Peyer's patch (tissue), 4 donors: ENCODE measurements at places on chromosomes 7 and 10.

GRCh38 chr10:7423521-7423920 is 12.7 kb upstream of the SFMBT2 start:
- no peak for DNase-seq

- DNase-seq = no peak
These were observed 196.4 kb downstream of the SDHAF3 start for GRCh38 chr7:97313900-97314299.

DNA sequence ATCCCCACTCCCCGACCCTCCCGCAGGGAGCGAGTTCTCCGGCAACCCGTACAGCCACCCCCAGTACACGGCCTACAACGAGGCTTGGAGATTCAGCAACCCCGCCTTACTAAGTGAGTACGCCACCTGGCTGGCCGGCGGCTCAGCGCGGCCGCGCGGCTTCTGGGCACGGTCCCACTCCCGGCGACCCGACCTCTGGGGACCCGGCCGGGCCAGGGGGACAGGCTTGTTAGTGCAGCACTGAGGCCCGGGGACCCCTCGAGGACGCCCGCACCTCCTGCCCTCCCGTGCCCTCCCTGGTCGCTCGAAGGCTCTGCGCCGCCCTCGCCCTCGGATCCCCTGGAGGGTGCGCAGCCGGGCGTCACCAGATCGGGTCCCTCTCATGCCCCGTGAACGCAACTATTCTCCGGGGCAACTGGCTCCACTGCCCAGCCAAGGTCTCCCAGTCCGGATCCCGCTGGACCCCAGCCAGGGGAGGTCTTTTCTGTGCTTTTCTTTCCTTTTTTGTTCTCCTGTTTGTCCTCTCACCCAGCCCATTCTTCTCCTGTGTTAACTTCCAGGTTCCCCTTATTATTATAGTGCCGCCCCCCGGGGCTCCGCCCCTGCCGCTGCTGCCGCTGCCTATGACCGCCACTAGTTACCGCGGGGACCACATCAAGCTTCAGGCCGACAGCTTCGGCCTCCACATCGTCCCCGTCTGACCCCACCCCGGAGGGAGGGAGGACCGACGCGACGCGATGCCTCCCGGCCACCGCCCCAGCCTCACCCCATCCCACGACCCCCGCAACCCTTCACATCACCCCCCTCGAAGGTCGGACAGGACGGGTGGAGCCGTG is 81.8 kb downstream of the PAX2 start:
- DNase-seq = no peak

DNA sequence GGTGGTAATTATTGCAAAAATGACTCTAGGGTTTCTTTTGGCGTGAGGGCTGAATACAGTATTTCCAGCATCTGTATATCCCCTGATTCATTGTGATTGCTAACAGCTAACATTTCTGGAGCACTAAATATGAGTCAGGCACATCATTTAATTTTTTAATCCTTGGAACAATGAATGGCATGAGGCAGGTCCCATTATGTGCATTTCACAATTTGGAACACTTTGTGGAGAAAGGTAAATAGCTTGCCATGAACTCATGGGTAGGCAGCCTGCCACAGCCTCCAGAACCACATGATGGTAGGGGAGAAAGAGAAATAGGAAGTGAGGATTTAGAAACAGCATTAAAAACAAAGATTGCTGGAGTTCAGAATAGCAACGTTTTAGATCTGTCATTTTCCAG is 1.7 kb downstream of the NPTX2 start:
- DNase-seq = no peak

DNA sequence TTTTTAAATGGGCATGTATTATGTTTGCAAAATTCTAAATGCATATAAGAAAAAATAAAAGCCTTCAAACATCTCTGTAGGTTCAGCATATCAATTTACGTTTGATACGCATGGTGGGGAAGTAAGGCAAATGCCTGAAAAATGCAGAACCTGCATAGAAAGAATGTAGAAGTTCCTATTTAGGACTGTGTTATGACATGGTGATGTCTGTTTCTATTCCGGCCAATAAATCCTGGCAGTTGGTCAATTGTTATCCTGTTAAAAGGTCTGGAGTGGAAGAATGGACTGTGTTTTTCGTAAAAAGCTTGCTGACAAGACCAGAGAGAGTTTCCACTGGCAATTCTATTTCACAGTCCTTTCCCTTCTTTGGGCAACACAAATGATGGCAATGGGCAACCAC is 49.6 kb upstream of the CAV2 start:
- no peak for DNase-seq

- DNase-seq = no peak
These were observed 8.5 kb upstream of the AP5Z1 start for GRCh38 chr7:4766666-4767519.

GRCh38 chr7:152984421-152984820 is 224.9 kb downstream of the ACTR3B start:
- no peak for DNase-seq

- DNase-seq = peak; percentile 78
These were observed 114.2 kb downstream of the EGFR start for GRCh38 chr7:55132890-55133551.

DNA sequence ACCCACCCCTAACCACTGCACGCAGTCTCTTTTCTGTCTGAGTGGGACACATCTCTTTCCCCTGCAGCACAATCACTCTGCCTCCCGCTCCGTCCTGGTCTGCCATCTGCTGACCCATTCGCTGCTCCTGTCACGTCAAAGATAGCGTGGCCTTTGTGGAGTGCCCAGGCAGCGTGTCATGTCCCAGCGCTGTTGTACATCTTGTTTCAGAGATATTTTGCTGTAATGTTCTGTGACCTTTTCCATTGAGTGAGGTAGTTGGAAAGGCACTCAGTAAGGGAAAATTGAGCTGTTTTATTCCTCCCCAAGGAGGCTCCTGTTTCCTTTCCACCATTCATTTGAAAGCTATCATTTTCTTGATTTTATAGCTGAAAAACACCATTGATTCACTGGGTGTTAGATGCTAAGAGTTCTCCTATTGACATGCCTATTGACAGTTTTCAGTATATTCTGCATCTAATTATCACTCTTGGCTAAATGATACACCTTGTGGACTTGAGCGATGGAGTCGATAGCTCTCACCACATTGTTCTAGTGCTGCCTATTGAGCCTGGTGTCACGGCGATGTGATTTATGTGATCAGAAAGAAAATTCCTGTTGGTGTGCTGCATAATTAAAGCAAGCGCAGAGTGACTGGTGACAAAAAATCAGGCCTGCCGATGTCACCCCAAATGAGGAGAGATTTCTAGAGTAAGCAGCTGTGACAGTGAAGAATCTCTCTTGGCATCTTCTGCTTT is 372.6 kb downstream of the LRMDA start:
- no peak for DNase-seq

DNA sequence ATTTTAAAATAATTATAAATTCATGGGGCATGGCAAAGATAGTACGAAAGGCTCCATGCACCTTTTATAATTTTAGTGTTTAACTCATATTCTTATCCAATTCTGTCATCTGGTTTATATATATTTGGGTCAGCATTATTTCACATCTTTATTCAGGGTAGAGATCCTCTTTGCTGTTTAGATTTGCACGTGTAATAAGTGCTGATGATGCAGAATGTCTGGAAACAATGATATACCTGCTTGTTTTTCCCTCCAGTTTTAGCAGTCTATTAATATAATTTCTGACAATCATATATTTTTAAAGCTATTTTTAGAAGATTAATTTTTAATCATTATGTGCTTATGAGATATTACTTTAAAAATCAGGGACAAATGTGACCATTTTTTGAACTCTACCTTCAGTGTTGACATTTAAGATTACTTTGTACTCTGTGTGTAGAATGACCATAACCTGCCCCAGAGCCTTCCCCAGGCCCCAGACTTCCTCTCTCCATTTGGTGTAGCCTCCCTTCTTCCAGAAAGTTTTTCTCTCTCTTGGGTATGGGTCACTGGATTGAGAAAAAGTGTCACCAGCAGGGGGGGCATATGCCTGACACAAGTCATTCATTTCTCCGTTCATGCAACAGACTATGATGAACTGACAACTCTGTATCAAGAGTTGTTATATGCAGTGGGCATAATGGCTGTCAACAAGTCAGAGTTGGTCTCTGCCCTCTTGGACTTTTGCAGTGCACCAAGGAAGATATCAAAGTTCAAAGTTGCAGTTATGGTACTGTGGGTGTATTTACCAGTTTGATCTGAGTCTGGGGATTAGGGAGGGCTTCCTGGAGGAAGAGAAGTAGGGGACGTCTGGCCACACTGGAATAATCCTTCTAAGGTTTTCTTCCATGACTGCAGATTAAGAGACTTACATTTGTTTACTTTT is 192.6 kb upstream of the CCDC6 start:
- no peak for DNase-seq

GRCh38 chr10:5570979-5571810 is 46.4 kb downstream of the CALML3 start:
- DNase-seq = peak; percentile 73

- no peak for DNase-seq
These were observed 11.6 kb upstream of the RAB11FIP2 start for GRCh38 chr10:118058371-118058770.

GRCh38 chr7:118870187-118870586 is 645.7 kb downstream of the ANKRD7 start:
- no peak for DNase-seq

- no peak for DNase-seq
These were observed 32.0 kb downstream of the TSPAN14 start for GRCh38 chr10:80485946-80486764.

GRCh38 chr7:157318015-157318706 is 18.6 kb upstream of the DNAJB6 start:
- DNase-seq = no peak

DNA sequence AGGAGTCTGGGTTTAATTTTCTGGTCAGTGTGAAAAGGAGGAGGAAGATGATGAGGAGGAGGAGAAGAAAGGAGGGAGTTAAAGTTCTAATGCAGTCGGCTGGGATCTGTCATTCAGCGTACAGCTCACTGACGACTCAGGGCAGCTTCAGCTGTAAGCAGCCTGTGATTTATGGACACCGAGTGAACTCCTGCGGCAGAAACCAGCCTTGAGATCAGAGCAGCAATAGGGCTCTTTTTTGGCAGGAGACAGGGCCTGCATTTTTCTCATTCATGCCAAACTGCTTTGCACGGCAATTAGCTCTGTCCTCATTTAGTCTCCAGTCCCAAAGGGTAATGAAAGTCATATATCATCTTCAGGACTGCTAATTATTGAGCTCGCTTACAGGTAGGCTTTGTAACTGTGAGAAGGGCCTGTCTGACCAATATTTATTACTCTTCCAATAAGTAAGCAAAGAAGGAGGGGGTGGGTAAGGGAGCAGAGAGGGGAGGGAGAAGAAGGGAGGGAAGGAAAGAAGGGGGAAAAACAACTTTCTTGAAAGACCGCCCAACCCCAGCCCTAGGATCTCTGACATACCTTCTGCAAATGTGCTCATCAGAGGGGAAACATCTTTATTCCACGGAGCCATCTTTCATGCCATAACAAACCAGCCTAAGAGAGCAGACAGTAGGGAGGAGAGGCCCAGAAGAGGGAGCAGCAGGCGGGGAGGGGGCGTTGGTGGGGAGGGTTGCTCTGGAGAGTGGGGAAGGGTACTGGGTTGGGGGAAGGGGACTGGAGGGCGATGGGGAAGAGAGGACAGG is 48.1 kb upstream of the COMTD1 start:
- peak; percentile 42 for DNase-seq

GRCh38 chr7:157660971-157661610 is 324.3 kb downstream of the DNAJB6 start:
- no peak for DNase-seq

DNA sequence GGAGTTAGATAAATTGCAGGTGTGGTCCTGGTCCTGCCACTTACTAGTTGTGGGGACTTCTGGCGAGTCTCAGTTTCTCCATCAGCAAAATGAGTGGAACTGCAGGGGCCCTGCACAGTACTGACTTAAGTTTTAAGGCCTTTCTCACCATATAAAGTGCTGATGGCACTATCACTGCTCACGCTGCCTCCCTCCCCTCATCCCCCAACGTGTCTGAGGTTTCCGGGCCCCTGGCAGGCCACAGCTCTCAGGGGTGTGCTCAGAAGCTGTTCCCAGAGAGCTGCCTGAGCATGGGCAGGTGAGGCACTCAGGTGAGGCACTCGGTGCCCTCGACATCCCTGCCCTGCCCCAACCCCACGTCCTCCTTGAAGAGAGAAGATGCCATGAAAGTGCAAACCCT is 74.2 kb downstream of the VOPP1 start:
- peak; percentile 44 for DNase-seq

DNA sequence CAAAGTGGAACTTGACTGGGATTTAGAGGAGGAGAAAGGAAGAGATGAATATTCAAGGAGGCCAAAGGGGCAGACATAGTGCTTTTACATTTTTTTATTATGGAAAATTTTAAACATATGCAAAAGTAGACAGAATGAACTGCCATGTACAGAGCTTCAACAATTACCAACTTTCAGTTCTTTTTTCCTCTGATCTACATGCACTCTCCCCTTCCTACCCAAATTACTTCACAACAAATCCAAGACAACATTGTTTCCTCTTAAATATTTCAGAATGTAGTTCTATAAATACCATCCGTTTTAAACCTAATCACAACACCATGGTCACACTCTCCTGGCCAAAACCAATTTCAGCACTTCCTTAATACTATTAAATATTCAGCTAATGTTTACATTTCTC is 83.5 kb upstream of the FZD1 start:
- DNase-seq = no peak

DNA sequence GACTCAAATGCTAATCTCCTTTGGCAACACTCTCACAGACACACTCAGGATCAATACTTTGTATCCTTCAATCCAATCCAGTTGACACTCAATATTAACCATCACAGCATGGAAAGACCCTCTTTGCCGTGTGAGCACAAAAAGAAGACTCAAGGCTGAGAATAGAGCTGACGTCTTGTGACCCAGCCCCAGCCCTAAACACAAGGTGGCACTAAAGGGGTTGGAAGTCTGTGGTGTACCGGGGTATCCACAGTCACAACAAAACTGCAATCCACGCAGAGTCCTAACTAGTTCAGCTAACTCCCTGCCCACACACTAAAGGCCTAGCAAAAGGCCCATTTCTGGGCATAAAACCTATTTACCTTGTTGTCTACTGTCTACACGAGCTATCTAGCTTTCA is 200.1 kb downstream of the ACTR3B start:
- no peak for DNase-seq

- no peak for DNase-seq
These were observed 76.1 kb downstream of the SKIDA1 start for GRCh38 chr10:21449288-21449966.

- no peak for DNase-seq
These were observed 14.3 kb downstream of the ZC3HAV1 start for GRCh38 chr7:139095194-139095659.

- no peak for DNase-seq
These were observed 21.5 kb downstream of the PDGFA start for GRCh38 chr7:497946-498655.
